Mucosa of gallbladder (tissue), 1 donor: ENCODE measurements at places on chromosomes 5 and 9. TPM values are rescaled to one million over a fixed set of nuclear protein-coding genes. Genes with fewer than 3 reads are reported as not detected.

GRCh38 chr5:176614805-176615478 lies 5.0 kb upstream of the GPRIN1 start:
- DNase-seq: no peak

DNA sequence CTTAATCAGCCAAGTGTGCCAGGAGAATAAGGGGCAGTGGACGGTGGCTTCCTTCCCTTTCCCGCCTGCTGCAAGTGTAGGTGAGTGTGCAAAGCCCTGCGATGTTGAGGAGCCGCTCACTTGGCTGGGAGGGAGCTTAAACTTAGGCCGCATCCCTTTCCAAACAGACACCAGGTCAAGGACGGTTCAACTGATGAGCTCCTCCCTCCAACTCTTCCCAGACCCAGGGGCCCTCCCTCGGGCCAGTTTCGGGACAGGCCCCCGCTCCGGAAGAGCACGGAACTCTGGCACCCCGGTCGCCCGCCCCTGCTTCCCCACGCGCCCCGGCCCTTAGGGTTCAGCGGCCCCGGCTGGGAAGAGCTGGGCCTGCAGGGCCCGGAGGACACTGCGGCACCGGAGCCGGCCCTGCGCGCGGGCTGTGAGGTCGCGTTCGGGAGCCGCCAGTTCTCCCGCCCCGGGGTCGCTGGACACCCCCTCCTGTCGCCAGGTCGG lies 481 bp downstream of the MRPL36 start:
- peak; percentile 15 for DNase-seq

GRCh38 chr9:38414040-38414723 lies 10.1 kb downstream of the IGFBPL1 start:
- DNase-seq: no peak

- no peak for DNase-seq
Measured at GRCh38 chr5:39604491-39604890, 179.7 kb upstream of the DAB2 start.

DNA sequence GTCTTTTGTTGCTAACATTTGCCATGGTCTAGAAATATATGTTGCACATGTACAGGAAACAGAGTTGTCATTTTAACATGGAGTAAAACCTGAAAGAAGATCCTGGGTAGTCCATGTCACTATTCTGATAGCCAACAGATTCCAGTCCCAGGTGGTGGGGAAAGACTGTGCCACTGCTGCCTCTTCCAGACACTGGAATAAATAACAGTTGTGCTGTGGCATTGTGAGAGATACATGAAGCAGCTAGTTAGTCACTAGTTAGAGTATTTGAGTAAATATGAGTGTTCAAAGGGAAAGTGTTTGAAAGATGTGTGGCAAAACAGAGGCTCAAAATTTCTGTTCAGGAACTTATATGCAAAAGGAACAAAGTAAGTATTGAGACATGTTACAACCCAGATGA lies 1408.3 kb downstream of the EFNA5 start:
- DNase-seq: no peak

GRCh38 chr9:116073826-116074225 lies 79.8 kb upstream of the PAPPA start:
- DNase-seq: no peak

Gene CENPH
- total RNA-seq: 1.8 TPM

Gene PAPPA
- total RNA-seq: 5.6 TPM

Gene RASGEF1C
- 1.1 TPM for total RNA-seq

DNA sequence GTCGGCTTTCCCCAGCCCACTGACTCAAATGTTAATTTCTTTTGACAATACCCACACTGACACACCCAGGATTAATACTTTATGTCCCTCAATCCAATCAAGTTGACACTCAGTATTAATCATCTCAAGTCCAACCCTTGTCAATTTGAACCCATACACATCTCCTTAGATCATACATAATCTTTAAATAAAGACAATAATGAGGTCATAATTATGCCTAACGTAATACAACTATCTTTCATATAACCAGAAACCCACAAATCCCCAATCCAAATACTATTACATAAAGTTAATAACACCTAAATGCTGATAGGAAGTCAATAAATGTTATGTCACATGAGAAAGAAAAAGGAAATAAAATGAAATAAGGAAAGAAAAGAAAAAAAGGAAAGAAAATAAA lies 934.2 kb downstream of the CDH9 start:
- no peak for DNase-seq

- no peak for DNase-seq
Measured at GRCh38 chr5:107306594-107306993, 364.1 kb downstream of the EFNA5 start.

GRCh38 chr5:159047086-159047485 lies 52.6 kb downstream of the EBF1 start:
- no peak for DNase-seq

DNA sequence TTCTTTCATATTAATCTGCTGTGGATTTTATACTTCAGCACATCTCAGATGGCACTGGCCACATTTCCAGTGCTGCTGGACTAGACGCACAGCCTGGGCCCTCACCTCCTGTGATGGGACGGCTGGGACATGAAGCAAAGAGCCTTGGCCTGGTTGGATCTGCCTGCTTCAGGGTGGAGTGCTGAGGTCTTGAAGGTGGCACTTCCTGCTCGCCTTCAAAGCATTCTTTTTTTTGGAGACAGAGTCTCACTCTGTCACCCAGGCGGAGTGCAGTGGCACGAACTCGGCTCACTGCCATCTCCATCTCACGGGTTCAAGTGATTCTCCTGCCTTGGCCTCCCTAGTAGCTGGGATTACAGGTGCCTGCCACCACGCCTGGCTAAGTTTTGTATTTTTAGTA lies 73.1 kb downstream of the RAPGEF1 start:
- DNase-seq: no peak

DNA sequence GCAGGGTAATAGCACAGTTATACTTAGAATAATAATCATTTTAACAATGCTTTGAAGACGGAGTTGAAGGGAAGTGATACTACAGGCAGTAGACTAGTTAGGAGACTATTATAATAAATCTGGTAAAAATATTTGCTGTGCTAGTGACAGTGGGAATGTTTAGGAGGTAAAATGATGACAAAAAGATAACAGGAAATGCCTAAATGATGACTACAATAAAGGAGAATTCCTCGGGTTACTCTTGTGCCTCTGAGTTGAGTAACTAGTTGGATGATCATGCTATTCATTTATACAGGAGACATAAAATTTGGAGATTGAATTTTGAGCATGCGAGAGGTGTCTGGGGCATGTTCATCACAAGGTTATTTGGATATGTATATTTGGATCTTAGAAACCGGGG lies 32.2 kb upstream of the PAM start:
- DNase-seq: no peak

DNA sequence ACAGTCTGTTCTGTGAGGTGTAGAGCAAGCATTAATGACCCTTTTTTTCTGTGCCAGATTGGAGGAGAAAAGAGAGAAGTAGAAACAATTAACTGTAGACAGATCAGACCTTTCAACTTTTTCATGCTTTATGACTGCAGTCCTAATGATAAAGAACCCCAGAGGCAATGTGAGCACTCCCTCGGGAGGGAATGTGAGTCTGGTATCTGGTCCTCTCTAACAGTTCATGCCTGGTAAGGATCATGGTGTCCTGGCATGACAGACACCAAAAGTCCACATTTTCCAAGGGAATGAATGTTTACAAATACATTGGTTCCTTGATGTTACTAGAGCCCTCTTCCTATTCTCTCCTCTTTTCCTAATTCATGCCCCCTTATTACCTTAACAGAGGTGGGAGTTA lies 70.3 kb downstream of the MTAP start:
- DNase-seq: no peak

GRCh38 chr5:145463634-145464033 lies 371.5 kb downstream of the PRELID2 start:
- DNase-seq: no peak

Gene PCDHB12
- total RNA-seq: 3.5 TPM
